NCI-H748 treated with DMSO at 0.1 percent for 48 hours (cell line): ENCODE measurements at places on chromosomes 3 and 15.

DNA sequence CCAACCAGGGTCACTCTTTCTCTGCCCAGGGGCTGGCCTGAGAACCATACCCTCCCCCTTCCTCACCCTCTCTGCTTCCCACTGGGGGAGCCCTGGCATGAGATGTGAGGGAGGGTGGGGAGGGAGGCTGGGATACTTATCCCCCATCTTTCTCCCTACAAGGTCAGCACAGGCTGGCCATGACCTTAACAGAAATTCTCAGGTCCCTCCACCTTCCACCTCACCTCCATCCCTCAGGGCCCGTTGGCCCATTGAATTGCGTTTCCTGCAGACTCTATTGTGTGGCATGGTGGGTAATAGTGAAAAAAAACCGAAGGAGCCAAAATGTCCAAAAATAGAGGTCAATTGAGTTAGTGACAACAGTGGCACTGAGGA lies 159.5 kb downstream of the OR4M2 start:
- no peak for DNase-seq

DNA sequence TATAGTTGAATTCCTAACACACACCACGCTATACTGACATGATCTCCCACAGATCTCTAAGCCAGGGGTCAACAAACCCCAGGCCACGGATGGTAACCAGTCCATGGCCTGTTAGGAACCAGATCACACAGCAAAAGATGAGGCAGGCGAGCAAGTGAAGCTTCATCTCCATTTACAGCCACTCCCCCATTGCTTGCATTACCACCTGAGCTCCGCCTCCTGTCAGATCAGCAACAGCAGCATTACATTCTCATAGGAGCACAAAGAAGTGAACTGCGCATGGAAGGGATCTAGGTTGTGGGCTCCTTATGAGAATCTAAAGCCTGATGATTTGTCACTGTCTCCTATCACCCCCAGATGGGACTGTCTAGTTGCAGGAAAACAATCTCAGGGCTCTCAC lies 2.7 kb downstream of the PDCD7 start:
- no peak for DNase-seq

DNA sequence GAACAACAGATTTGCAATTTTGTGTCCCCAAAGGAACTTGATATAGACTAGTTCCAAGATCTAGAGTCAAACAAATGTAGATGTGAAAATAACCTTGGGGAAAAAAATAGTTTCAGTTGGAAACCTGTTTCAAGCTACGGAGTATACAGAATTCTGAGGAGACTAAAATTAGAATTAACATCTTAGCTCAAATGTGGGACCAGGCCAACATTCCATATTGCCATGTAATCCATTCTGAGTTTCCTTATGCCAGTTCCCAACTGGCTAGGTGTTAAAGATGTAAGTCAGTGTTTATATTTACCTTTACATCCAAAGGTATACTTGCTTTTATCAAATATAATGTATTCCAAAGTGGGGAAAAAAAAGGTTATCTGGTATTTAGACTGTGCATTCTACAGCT lies 76.3 kb downstream of the UBE3A start:
- no peak for DNase-seq

GRCh38 chr3:67564008-67564407 lies 90.4 kb downstream of the SUCLG2 start:
- DNase-seq, result no peak

DNA sequence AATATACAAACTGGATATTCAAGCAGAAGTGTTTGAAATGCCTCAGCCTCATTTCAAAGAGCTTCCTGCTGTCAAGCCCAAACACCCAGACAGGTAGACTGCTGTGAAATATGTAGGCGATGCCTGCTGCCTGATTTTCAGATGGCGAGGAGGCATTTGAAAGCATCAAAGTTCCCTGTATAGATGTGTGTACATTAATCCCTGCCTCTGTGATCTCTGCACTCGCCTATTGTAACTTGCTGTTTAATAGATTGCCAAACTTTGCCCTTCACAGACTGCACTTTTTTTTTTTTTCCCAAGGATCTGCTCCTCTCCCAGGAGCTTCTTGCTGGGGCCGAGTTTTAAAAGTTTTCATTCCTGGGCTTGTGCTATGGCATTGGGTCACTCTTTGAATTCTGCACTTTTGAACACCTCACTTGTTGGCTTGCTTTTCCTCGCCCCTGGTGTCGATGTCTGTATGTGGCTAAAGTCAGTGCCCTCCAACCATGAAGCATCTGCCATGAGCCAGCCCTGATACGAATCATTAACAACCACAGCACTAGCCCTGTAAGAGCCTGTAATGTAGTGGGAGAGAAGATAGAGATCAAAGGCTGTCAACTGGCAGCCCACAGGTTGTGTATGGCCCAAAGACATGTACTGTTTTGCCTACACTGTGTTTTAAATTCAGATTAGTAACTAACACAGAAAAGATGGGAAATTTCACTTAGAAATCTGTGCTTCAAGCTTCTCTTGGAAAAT lies 287.6 kb upstream of the ICE2 start:
- no peak for DNase-seq
